ENCODE measurements at places on chromosomes 16 and 17.

DNA sequence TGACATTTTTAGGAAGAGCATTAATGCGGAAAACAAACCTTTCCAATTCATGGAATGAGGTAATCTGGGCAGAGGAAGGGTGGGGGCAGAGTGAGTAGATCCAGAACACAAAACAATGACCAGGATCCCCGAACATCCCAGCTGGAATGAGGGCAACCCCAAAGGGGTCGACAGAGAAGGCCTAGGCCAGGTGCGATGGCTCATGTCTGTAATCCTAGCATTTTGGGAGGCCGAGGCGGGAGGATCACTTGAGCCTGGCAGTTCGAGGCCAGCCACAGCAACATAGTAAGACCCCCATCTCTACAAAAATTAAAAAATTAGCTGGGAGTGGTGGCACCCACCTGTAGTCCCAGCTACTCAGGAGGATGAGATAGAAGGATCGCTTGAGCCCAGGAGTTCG lies 64.7 kb downstream of the ZFHX3 start:
- DNase-seq, result no peak

DNA sequence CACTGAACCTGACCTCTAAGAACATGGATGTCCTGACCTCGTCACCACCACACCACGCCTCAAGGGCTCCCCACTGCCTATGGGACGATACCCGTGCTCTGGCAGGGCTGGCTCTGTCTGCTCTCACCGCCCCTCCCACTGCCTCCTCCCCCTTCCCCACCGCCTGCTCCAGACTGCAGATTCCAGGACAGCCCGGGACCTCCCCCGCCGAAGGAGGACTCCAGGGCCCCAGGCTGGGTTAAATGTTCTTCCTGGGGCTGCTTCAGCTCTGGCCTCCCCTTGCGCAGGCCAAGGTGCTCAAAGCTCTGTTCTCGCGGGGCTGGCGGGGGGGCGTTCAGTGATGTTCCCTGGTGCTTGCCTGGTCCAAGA lies 3.1 kb downstream of the NPW start:
- no peak for DNase-seq

GRCh38 chr16:4370570-4371356 lies 885 bp upstream of the VASN start:
- DNase-seq, result no peak

GRCh38 chr17:76535788-76536510 lies 1.6 kb downstream of the CYGB start:
- no peak for DNase-seq

DNA sequence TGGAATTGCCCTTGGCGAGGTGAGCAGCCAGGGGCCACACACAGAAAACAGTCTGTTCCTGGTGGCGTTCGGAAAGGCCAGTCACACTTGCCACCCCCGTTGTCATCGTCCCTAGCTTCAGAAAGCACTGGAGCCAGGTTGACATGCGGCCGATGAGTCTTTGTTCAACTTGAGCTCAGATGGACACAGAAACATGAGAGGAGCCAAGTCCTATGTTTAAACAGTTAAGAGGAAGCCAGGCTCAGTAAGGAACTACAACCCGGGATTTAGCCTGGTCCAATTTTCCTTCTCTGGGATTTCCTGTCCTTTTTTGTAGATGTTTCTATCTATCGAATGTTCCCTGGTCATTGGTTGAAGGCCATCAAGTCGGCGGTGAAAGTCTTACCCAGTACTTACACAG lies 19.5 kb downstream of the SALL1 start:
- DNase-seq, result no peak

DNA sequence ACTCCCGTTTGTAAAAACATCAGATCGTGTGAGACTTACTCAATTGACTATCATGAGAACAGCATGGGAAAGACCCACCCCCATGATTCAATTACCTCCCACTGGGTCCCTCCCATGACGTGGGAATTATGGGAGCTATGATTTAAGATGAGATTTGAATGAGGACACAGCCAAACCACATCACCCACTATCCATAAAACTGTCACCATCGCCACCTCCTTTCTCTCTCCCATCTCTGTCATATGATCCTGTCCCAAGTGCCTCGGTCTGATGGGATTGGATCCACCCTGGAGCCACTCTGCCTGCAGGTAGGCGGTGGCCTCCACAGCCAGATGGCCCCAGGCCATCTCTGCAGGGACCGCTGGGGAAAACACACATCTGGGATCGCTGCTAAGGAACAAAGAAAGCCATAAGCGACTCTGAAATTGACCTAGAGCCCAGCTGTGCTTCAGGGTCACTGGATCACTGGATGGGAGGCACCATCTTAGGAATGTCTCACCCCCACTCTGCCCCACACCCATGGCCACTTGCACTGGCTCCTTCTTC lies 61.2 kb downstream of the TMEM186 start:
- no peak for DNase-seq

DNA sequence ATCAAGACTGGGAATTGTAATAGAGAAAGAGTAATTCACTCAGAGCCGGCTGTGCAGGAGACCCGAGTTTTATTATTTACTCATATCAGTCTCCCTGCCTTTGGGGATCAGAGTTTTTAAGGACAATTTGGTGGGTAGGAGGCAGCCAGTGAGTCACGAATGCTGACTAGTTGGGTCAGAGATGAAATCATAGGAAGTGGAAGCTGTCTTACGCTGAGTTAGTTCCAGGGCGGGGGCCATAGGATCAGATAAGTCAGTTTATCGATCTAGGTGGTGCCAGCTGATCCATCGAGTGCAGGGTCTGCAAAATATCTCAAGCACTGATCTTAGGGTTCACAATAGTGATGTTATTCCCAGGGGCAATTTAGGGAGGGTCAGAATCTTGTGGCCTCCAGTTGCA lies 20.2 kb upstream of the GUCY2D start:
- DNase-seq, result no peak

GRCh38 chr17:8976638-8977037 lies 11.1 kb upstream of the PIK3R5 start:
- DNase-seq, result no peak

GRCh38 chr17:68580236-68580770 lies 20.9 kb downstream of the FAM20A start:
- no peak for DNase-seq

Data from stimulated activated CD8-positive, alpha-beta memory T cell treated with anti-CD3 and anti-CD28 coated beads, Interleukin-7, amount 100 ng/mL, for 1 hour (primary cell).